Stimulated activated CD8-positive, alpha-beta memory T cell treated with anti-CD3 and anti-CD28 coated beads, Interleukin-4, amount 100 ng/mL, for 24 hours (primary cell): ENCODE measurements at places on chromosomes 5 and 9.

DNA sequence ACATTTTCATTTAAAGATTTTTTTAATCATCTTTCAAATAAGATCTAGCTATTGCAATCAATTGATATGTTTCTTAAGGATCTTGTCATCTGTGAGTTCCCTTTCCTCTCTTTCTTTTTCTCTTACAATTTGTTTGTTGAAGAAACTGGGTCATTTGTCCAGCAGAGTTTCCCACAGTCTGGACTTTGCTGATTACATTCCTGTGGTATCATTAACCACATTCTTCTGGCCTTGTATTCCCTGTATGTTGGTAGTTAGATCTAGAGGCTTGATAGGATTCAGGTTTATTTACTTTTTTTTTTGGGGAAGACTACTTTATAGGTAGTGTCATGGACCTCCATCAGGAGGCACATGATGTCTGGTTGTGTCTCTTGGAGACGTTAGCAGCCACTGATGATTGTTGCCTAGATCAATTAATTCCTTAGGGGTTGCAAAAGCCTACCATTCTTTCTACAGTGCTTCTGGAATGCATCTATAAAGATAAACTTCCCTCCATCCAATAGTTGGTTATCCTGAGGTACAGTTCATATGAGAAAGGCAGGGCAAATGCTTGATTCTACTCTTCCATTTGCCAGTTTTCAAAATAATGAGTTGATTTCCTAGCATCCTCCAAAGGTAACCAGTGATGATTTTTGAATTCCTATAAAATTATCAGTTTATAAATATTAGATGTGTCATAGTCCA lies 14.3 kb downstream of the PDE8B start:
- DNase-seq = no peak

DNA sequence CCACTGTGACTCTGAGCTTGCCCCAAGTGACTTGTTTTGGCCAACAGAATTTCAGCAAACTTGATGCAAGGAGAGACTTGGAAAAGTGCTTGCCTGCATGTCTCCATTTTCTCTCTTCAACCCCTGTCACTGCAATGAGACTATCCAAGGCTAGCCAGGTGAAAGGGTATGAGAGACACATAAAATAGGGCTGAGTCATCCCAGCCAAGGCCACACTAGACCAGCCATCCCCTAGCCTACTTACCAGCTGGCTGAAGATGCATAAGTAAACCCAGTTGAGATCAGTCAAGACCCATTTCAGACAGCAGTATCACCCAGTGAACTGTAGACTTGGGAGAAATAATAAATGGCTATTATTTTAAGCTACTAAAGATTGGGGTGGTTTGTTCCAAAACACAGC lies 52.9 kb upstream of the VLDLR start:
- no peak for DNase-seq

GRCh38 chr9:137034709-137035506 lies 3.0 kb upstream of the FUT7 start:
- DNase-seq = peak; percentile 83

- no peak for DNase-seq
Measured at GRCh38 chr9:91141407-91141965, 220.2 kb downstream of the AUH start.

GRCh38 chr9:74496819-74497747 lies at the start of gene RORB:
RORB (plus strand) TSS chr9:74497335; CDS start chr9:74497977, 642 bp downstream.
- DNase-seq = no peak

GRCh38 chr5:143453720-143454119 lies 50.2 kb upstream of the NR3C1 start:
- no peak for DNase-seq

GRCh38 chr9:113501129-113501686 lies 37.7 kb downstream of the RGS3 start:
- no peak for DNase-seq

GRCh38 chr9:122807271-122807900 lies 7.5 kb downstream of the OR1K1 start:
- no peak for DNase-seq

DNA sequence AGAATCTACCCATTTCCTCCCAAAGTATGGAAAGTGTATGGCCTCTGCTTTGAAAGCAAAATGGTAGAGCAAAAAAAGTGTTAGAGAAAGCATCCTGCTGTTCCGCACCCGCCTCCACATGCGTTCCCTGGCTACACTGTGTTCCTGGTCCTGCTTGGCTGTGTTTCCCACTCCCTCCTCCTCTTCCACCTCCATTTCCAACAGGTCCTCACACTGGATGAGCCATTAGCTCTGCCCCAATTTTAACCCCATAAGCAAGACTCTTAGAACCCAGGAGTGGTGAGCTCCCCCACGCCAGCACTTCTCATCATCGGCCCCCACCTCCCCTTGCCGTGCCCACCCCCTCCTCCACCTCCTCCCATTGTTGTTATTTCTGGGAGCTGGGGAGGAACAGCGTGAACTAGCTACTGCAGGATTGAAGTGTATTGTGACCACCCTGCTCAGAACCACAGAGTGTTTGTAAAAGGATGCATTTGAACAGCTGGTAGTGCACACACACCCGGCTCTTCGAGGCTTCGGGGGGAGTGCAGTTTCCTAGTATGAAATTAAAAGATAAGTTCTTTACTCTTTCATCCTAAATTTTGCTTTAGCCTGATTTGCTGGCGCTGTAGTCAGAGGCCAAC lies 120.0 kb downstream of the PDZD2 start:
- no peak for DNase-seq

- peak; percentile 18 for DNase-seq
Measured at GRCh38 chr5:96816411-96816939, 8.7 kb upstream of the ERAP1 start.

GRCh38 chr9:104774132-104774531 lies 10.2 kb downstream of the NIPSNAP3B start:
- no peak for DNase-seq

GRCh38 chr9:110156902-110157301 lies 51.1 kb downstream of the C9orf152 start:
- DNase-seq = no peak

DNA sequence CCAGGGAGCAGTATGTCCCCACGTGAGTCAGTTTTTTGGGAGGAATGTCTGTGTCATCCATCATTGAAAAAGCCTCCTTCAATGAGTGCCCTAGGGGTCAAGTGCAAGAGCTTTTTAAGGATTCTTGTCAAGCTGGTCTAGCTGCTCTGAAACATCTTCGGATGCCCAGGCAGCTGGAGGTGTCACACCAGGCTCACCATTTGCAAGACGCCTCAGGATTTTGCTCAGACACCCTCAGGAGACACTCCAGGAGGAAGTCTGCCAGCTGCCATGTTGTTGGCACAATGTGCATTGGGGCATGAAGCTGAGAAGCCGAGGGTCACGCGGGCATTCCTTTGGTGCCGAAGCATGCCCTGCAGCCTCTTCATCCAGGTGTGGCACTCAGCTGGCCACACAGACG lies 111.1 kb upstream of the S1PR3 start:
- DNase-seq = no peak

DNA sequence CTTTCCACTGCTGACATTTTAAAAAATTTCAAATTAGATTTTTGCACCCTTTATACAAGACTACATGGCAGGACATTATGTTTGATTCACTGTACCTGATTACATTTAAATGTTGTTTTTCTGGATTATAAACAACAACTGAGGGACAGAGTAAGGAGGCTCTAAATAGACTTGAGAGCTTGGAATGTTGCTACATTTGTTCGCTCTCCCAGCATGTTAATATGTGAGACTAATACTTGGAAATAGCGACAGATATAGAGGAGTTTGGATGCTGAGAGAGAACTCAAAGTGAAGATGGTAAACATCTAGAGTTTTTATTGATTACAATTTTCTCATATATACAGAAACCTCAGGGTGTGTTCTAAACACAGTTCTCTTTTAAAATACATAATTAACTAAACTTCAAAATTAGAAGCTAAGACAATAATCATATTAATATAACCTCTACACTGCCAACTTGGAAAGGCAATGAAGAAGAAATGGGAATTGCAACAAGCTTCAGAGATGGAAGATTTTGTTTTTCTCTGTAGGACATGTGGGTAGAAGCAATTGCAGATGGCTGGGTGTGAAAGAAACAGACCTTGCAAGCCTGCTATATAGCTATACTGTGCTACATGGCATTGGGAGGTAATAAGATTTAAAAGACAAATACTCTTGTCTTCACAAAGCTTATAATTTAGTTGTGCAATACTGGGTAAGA lies 1.4 kb upstream of the NDFIP1 start:
- DNase-seq = no peak

- DNase-seq = no peak
Measured at GRCh38 chr5:167767795-167768194, 523.6 kb upstream of the WWC1 start.

DNA sequence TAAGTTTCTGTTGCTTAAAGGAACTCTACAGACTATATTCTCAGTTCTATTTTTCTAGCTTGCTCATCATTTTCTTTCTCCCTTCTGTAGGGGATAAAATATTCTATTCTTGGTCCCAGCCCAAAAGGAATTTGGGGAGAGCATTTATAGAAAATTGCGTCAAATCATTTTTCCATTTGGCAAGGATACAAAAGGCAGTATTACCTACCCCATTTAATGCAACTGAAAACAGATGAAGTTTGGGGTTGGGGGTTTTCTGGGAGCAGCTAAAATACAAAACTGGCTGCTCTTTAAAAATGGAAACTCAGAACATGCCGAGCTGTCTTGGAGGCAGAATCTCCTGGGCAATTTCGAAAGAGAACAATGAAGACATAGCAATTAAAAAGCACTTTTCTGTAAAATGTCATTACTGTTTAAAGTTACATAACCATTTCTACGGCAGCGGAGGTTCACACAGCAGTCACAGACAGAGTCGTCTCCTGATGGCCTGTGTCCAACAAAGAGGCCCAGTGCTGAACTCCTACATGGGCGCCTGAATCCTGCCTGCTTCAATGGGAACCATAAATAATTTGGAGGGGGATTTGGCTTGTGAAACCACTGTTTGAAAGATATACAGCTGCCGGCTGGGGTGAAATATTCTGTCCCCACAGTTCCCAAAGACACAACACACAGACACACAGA lies 152.4 kb downstream of the BRINP1 start:
- DNase-seq = no peak

DNA sequence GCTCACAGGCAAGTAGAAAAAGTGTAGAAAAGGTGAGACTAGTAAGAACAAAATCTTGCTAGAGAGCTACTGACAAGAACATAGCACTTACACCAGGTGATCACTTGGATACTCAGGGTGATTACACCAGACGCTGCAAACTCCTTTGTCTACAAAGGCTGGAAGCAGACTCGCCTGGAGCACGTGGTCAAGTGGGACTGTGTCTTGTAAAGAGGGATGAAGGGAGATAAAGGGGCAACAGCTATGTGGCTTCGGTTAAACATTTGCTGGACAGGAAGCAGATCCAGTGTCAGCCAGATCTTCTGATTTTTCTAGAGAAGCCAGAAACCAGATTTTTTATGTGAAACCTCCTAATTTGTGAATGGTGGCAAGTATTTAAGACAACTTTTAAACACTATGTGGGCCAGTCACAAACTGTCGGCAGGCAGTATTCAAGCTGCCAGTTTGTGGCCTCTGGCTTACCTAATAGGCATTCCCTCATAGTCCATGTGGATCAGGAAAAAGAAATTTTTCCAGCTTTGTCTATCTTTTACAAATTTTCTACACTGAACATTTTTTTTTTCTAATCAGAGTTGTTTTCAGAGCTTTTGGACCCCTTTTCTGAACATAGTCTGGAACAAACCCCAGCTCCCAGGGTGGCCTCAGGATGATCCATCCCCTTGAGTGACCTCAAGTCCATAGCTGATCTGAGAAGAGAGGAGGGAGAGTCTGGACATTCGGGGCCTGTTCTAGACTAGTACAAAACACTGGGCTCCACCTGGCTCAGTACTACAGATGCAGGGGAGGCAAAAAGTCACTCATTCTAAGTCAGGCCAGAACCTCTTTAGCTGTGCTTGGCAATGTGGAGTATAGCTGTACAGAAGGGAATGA lies 262.9 kb downstream of the ARRDC3 start:
- DNase-seq = no peak

GRCh38 chr5:79416499-79416898 lies 97.4 kb downstream of the HOMER1 start:
- no peak for DNase-seq
